ENCODE measurements at places on chromosomes 13 and 19.

- DNase-seq = no peak
These were observed 2.0 kb downstream of the COL4A1 start for GRCh38 chr13:110305001-110305400.

- DNase-seq = no peak
These were observed 31.0 kb downstream of the RUBCNL start for GRCh38 chr13:46355901-46356590.

DNA sequence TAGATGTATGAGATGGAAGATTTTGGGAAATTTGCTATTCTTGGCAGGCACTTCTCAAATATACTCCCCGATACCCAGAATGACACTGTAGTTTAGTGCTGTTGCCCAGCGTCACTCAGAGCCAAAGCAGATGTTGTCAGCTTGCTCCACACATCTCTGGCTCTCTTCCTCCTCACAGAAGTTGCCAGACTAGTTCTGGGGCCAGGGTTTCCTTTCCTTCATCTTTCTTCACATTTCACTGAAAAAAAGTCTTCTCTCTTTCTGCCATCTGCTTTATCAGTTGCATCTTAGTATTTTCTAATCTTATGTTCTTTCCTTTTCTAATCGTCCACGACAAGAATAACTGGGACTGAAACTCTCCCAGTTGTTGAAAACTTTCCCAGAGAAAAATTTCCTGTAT lies 251.4 kb downstream of the RGCC start:
- no peak for DNase-seq

DNA sequence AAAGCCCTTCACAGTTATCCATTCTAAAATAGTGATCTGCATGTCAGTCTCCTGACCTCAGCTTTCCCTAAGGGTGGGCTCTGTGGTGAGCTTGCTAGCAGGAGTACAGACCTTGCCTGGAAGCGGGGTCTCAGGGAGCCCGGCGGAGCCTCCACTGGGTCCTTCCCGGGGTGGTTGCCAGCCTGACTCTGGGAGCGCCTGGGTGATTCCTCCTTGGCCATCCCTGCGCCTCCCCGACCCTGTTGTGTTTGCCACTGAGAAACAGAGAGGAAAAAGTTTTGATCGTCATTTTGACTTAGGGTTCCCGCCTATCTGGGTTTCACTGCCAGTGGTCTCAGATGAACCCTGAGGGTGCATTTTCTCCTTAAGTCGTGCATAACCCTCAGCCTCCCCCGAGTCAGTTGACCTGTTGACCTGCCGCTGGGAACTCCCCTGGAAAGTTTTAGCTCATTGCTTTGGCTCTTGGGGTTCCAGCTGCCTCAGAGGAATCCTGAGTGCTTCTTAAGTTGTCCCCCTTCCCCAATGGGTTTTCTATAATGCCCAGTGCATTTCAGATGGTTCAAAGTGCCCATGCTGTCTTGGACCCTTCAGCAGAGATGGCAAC lies 117.8 kb downstream of the RAB20 start:
- no peak for DNase-seq

- DNase-seq = peak; percentile 73
These were observed 2.6 kb downstream of the BBC3 start for GRCh38 chr19:47228168-47228936.

- DNase-seq = no peak
These were observed at the start of gene IFNL1 for GRCh38 chr19:39296055-39296645. TSS of gene IFNL1 (plus strand) at chr19:39296407. CDS start at chr19:39296422, 15 bp downstream.

DNA sequence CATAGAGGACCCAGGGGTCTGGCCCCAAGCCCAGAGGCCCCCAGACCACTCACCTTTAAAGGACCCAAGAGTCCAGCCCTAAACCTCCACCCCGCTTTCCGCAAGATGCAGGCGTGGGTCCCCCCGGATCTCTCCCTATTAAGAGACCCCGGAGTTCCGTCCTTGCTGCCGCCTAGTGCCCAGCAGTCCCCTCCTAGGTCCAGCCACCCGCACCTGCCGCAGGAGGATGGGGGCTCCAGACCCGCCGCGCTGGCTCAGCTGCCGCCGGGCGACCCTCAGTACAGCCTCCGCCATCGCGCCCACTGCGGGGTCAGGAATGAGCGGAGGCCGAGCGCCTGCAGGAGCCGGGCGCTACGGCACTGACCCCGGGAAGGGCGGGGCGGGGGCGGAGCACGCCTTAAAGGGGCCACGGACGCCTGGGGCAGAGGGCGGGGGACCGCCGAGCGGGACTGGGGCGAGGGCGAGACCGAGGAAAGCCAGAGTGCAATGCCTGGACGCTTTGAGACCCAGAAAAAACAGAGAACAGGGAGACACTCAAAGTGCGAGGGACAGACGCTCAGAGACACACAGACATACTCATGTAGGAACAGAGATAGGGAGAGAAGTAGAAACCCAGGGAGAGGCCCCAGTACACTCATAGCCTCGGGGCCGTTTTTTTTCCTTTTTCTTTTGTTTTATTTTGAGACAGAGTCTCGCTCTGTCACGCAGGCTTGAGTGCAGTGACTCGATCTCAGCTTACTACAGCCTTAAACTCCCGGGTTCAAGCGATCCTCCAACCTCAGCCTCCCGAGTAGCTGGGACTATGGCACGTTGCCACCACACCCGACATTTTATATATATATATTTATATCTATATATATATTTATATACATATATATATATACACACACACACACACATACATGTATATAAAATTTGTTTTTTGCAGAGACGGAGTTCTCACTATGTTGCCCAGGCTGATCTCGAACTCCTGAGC lies at the start of gene ETHE1:
ETHE1 (minus strand) TSS at position 318 of the 976 bp plus-strand sequence; CDS start at position 294, 24 bp downstream.
- DNase-seq = peak; percentile 75

GRCh38 chr19:8457827-8458226 lies 13.1 kb downstream of the HNRNPM start:
- no peak for DNase-seq

GRCh38 chr19:30525383-30525782 lies 153.2 kb downstream of the ZNF536 start:
- no peak for DNase-seq

DNA sequence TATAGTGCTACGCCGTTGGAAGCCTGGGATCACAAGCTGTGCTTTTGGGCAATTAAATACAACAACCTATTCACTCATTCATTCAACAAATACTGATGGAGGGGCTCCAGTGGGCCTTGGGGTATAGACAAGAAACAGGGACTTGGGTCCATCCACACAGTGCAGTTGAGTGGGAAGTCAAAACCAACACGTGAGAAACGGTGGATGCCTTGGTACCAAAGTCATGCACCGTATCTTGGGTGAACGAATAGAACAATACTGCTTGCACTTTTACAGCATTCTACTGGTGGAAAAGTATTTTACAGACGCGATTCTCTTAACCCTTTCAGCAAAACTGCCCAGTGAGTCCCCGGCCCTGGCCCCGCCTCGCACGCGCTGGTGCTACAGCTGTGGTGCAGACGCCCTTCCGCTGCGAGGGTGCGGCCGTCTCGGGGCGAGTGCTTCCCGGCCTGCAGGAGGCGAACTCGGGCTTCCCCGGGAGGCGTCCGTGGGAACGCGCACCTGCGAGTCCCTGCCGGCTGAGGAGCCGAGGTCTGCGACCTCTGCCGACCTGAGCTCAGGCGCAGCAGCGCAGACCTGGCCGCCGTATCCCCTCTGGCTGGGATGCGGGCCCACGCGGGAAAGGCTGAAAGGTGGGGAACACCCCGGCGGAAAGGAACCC lies 8.3 kb downstream of the TNFRSF19 start:
- DNase-seq = peak; percentile 84

DNA sequence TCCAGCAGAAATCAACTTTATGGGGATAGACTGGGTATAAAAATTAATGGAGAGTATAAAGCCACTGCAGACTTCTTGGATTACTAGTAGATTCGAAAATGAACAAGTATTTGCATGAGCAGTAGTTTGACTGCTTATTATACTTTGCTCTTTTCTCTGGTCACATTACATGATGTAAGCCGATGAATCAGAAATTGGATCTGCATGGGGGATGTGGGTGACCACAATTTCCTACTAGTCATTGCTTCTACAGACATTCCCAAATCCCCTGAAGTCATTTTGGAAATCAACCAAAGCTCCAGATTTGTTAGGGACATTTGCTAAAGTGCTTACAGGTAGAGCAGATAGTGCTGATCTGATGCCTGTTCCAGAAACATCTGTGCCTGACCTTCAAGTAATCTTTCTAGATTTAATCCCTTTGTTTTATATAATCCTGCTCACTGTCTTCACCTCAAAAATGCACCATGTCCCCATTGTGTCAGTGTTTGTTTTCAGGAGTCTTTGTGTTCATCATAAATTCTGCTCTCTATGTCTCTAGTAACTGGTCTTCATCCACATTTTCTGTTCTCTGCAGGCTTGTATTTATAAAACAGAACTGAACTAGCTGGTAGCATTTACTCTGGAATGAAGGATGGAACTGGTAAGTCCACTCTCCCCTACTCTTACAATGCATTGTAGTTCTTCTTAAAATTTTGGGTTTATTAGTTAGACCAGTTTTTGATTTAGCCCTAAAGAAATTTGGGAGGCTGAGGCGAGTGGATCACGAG lies 201.5 kb upstream of the CSNK1A1L start:
- DNase-seq = no peak

DNA sequence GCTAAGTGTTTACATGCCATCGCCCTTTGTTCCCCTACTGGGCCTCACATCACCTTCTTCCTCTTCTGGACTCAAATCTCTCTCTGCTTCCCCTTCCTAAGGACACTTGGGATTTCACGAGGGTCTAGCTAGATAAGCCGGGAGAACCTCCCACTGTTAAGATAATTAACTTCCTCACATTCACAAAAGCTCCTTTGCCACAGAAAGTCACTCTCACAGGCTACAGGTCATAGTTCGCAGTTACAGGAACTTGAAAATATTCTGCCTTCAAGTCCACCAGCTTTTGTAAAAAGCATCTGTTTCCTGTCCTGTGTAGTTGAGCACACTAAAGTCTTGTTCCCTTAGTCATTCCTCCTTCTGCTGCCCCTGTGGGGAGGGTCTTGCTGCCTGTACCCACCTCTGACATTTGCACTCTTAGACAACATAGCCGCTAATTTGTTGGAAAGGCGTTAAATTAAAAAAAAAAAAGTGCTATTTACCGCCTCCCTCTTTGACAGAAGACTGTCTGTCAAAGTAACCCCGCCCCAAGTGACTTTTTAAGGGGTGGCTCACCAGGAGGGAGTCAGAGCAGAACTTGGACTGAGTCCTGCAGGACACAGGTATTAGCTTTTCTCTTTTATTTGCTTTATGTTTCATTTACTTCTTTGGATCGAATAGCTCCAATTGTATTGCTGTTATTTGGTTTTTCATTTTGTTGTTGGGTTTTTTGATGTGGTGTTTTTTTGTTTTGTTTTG lies 26.8 kb upstream of the CEACAM21 start:
- DNase-seq = no peak

GRCh38 chr19:37975071-37975470 lies 68.1 kb downstream of the SIPA1L3 start:
- DNase-seq = no peak

GRCh38 chr13:30857018-30857417 lies 49.1 kb upstream of the MEDAG start:
- no peak for DNase-seq

DNA sequence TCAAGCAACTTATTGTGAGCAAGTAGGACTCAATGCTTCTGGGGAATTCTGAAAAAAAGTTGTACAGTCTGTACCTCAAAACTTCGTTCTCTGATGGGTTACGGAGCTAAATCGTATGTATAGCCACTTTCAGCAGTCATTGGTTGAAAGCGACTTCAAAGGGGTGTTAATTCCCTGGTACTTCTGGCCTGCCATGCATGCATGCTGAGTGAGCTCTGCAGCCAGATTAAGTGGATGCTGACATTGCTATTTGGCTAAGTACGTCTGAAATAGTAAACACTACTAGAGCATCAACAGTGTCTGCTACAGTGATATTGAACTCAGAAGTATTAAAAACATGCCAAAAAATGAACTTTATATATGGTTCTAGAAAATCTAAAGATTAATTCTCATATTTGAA lies 1183.1 kb upstream of the PCDH20 start:
- DNase-seq = no peak

DNA sequence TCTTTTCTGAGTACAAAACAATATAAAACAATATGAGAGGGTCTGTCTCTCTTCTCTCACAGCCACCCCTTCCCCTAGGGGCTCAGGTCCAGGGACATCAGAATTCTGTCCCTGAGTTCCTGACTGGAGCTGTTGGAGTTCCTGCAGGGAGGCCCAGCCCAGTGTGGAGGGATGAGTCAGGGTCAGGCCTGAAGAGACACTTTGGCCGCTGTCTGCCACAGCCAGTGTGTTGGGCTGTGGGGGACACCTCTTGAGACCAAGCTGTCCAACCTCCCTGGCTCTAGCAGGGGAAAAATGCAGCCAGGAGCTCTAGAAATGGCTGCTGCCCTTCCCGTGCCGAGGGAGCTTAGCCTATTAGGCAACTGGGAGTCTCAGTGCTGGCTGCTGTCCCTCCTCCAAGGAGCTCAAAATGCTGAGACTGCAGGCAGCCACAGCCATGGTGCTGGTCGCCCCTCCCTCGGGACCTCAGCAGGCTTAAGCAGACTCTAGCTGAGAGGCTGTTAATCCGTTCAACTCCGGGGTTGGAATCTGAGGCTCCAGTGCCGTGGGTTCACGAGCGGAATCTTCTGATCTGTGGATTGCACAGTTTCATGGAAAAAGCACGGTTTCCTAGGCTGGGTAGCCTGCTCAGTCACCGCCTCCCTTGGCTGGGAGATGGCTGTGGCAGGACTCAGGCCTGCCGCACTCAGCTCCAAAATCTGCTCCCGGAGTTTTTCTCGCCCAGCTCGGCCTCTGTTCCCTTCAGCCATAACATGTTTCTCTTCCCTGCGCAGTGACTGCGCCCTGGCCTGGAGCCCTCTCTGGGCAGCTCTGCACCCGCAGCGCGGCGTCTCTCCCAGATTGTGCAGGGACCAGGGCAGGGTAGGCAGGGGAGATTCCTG lies 3.8 kb upstream of the ZNF626 start:
- no peak for DNase-seq

GRCh38 chr19:18487576-18488402 lies 34.1 kb downstream of the ELL start:
- DNase-seq = no peak

- no peak for DNase-seq
These were observed 125.2 kb downstream of the POU4F1 start for GRCh38 chr13:78478183-78478582.

DNA sequence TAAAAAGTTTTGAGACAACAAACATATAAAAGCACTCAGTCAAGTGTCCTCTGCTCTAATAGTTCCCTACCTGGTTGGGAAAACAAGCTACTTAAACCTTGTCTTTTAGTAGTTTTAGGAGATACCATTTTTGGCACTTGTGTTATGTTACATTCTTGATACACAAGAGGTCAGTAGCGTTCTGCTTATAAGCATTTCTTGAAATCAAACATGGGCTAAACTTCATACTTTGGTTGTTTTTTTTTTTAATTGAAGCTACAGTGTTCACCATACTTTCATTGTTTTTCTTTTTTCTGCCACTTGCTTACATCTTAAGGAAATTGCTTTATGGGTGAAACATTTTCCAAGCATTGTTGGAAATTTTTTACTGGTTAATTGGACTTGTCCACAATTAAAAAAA lies 12.9 kb downstream of the NHLRC3 start:
- DNase-seq = peak; percentile 69

DNA sequence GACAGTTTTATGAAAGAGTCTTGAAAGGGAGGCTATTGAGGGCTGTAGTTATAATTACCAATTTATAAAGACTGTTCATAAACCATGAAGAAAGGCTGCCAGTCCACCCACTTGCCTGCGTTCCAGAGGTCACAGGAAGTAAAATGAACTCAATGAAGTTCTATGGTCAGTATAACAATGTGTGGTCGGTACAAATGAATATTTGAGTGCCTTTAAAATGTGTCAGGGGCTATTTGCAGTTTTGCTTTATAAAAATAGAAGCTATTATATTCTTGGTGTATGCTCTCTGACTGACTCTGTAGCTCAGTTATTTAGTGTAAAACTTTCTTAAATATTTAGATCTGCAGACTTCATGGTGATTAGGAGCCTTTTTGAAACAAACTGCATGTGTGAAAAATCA lies 47.0 kb downstream of the ESD start:
- no peak for DNase-seq

Measured in HAP-1 (cell line).